ENCODE measurements at places on chromosomes 11 and 22.
A peak's percentile ranks its signal among the peaks of the same experiment; 100 is the strongest.

- DNase-seq: no peak
Observed at GRCh38 chr11:121904148-121904547, 211.9 kb downstream of the BLID start.

DNA sequence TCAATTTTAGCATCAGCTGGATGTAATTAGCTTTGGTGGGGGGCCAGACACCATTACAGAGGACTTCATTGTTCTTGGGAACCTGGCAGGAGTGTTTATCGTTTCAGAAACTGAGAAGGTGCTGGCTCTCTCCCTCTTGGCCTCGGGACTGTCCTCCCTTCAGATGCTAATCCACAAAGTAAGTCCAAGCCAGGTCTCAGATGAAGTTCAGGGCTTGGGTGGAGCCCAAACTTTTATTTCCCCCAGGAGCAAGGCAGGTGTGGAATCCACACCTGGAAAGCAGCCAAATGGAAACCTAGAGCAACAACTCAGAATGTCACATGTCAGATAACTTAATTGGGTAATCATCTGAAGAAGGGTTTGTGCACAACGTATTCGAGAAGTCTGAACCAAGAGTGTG lies 119.2 kb downstream of the ME3 start:
- no peak for DNase-seq

GRCh38 chr11:32034149-32034548 lies 56.7 kb upstream of the RCN1 start:
- DNase-seq: no peak

DNA sequence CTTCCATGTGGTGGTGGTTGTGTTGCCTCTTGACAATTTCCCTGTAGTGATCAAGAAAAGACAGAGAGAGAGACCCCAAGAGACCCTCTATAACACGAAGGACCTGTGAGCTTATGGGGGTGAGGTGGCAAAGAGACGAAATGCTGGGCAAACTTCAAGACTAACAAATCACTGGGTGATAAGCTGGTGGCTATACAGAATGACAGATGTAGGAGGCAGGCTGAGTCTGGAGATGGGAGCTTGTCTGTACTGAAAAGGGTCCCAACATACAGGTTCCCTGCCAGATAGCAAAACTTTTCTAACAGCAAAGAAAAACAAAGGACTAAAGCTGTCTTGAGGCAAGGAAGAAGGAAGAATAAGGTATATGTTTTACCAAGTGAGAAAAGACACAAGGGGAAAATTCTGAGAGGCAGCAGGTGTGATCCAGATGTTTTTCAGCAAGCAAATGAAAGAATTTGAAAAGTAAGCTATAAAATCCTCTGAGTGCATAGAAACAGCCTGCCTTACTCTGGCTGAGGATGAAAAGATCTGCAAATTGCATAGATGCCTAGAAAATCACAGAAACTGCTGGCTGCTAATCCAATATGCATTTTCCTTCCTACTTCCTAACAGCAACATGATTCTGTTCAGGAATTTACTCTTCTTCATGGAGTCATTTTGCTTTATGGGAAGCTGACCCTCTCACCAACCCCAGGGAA lies 21.9 kb upstream of the LYVE1 start:
- no peak for DNase-seq

- peak; percentile 98 for DNase-seq
Observed at GRCh38 chr11:34331329-34331728, 26.5 kb downstream of the ABTB2 start.

DNA sequence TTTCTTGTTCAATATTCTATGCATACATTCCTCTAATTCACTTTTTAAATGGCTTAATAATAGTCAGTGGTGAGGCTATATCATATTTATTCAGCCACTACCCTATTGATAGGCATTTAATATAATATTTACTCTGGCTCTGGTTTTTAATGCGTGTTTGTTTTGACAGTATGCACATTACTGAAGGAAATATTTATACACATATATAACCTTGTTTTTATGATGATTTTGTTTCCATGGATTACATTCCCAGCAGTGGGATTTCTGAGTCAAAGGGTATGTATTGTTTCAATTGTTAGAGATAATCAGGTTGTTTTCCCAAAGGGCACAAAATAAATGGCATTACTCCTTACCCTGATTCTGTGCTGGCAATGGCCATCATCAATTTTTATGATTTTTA lies 105.8 kb downstream of the UVRAG start:
- DNase-seq: no peak

GRCh38 chr22:32733196-32733768 lies 68.2 kb upstream of the TIMP3 start:
- peak; percentile 96 for DNase-seq

DNA sequence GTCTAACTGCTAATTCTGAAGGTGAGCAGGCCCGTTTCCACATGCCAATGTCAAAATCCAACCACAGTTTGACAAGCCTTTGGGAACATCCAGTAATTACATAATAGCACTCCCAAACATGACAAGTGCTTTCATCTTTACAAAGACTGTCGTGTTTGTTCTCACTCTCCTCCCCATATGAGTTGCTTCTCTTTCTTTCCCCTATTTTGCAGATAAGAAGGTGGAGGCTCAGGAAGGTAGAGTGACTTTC lies 55.9 kb upstream of the CD44 start:
- no peak for DNase-seq

DNA sequence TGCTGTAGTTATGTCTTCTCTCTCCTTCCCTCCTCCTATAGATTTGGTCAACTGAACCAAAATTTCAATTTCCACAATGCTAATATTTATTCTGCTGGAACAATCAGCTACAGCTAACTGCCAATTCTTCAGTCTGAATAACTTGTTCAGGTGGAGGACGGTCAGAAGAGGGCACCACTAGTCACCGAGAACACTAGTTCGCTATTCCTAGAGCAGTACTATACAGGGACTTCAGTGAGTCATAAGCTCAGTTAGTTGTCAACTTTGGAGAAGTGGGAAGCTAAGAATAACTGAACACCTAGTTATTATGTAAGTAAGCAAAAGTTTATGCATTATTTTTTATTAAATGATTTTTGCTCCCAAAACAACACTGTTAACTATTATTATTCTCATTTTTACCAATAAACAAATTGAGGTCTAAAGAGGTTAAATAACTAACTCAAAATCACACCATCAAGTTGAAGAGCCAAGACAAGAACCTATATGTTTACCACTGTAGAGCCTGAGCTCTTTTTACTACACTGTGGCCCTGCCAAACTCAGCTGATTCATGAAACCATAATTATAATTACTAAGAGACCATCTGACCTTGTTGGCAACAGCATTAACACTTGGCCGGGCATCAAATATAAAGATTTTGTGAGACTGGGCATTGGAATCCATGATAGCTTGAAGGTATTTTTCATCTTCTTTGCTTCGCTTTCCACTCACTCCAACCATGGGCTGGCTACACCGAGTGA lies 59.0 kb downstream of the CEP57 start:
- DNase-seq: peak; percentile 39

GRCh38 chr11:63761931-63762653 lies 6.5 kb downstream of the ZFTA start:
- no peak for DNase-seq

DNA sequence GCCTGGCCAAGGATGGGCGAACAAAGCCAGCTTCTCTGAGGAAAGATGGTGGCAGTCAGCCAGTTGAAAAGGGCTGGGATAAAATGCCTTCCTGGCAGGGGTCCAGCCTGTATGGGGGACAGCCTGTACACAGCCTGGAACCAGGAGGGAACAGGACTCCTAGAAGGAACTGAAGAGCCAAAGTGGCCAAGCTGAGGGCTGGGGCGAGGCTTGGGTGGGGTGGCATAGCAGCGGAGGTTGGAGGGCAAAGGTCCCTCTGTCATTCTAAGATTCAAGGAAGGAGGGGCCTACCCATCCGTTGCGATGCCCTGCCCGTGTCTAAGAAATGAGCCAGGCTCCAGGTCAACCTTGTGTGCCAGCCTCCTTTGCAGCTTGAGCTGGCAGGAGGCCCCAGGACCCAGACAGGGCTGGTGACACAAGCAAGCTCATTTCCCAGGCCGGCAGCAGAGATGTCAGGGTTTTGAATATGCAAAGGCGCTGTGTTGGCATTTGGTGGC lies 22.6 kb downstream of the FADD start:
- DNase-seq: no peak

DNA sequence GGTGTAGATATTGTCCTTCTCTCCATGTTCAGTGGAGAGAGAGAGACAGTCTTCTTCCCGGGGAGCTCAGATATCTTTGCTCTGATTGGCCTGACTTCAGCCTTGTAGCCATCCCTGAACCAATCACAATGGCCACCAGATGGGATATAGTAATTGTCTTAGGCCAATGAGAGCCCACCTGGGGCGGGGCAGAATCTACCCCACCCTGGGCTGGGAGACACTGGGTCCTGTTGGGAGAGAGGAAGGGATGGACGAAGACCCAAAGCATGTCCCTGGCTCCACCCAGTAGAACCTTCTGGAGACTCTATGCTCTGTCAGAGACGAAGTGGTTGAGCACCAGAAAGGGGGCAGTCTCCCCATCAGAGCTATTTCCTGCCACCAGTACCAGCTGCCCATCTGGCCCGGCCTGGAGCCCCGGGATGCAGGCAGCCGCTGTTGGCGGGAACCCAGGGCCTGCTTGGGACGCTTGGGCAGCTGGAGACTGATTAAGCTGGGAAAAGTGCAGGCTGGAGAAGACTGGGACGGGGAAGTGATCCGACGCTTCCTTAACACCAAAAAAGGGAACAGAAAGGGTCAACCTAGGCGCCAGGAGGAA lies 31.6 kb upstream of the CBX7 start:
- no peak for DNase-seq

Measured in foreskin melanocyte (primary cell).